ENCODE measurements at places on chromosomes 11 and 22.

DNA sequence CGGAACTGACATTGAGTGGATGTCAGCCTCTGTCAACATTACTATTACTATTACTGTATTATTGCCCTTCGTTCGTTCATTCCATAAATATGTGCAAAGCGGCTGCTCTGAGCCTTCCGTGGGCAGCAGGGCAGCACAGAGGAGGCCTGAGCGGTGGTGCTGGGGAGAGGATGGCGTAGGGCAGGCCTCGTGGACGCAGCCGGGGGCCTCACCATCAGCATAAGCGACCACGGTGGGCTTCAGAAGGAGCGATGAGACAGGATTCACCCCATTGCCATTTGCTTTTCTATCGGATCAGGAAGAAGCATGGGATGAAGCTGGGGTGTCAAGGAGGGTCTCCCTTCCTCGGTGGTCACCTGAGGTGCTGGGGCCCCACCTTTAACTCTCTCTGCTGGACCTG is 22.7 kb downstream of the ANO1 start:
- no peak for DNase-seq

GRCh38 chr22:39169797-39170466 is 17.5 kb upstream of the CBX7 start:
- DNase-seq = no peak

GRCh38 chr22:27473533-27473932 is 328.0 kb downstream of the MN1 start:
- DNase-seq = no peak

GRCh38 chr11:36775130-36775529 is 177.1 kb upstream of the RAG2 start:
- no peak for DNase-seq

- DNase-seq = no peak
Observed at GRCh38 chr11:15341587-15341986, 226.9 kb downstream of the INSC start.

GRCh38 chr22:39634530-39635405 is 64.2 kb downstream of the CACNA1I start:
- peak; percentile 67 for DNase-seq

- no peak for DNase-seq
Observed at GRCh38 chr11:114774599-114775361, 96.5 kb downstream of the NXPE2 start.
